Nucleus accumbens (tissue), 56 donors: ENCODE measurements at places on chromosomes 1 and 21.

- no peak for DNase-seq
Observed at GRCh38 chr1:60343736-60344135, 270.2 kb upstream of the C1orf87 start.

DNA sequence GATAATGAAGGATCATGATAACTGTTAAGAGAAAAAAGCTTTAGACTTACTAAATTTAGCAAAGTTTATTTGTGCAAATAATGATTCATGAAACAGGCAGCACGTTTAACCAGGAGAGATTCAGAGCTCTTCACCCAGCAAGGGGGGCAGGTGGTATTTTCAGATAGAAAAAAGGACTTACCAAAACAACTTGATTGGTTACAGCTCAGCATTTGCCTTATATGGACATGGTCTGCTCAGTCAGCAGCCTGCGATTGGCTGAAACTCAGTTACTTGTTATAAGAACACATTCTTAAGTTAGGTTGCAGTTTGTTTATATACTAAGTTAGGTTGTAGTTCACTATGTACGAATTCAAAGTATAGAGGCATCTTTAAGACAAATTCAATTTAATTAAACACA lies 165.6 kb downstream of the DUSP10 start:
- no peak for DNase-seq

GRCh38 chr1:184315254-184315653 lies 71.6 kb upstream of the C1orf21 start:
- DNase-seq: no peak

DNA sequence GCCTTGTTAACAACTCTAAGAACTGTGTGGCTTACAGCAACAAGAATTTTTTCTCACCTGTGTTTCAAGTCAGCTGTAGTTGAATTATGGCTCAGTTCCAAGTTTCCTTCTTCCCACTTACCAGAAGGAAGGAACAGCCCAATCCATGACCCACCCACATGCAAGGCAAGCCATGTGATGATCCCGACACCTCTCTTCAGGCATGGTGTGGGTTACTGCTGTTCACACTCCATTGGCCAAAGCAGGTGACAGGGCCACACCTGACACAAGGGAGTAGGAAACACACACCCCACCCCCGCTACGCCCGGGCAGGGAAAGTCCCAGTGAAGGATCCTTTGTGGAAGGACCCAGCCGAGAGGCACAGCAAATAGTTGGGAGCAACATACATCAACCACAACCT lies 36.3 kb downstream of the KCNJ15 start:
- DNase-seq: no peak

- DNase-seq: no peak
Observed at GRCh38 chr1:74652711-74653139, 20.9 kb downstream of the ERICH3 start.

- DNase-seq: no peak
Observed at GRCh38 chr1:12547586-12548225, 70.3 kb downstream of the DHRS3 start.

GRCh38 chr1:67213164-67213563 lies 46.9 kb downstream of the IL23R start:
- no peak for DNase-seq

- no peak for DNase-seq
Observed at GRCh38 chr1:31479811-31480210, 66.8 kb downstream of the SERINC2 start.

GRCh38 chr1:111419037-111419436 lies 8.5 kb downstream of the OVGP1 start:
- DNase-seq: no peak

- no peak for DNase-seq
Observed at GRCh38 chr1:108972951-108973350, 9.7 kb upstream of the CLCC1 start.

GRCh38 chr1:204465546-204466415 lies 28.8 kb downstream of the PIK3C2B start:
- no peak for DNase-seq

GRCh38 chr21:35150562-35151226 lies 101.6 kb upstream of the RUNX1 start:
- DNase-seq: no peak

DNA sequence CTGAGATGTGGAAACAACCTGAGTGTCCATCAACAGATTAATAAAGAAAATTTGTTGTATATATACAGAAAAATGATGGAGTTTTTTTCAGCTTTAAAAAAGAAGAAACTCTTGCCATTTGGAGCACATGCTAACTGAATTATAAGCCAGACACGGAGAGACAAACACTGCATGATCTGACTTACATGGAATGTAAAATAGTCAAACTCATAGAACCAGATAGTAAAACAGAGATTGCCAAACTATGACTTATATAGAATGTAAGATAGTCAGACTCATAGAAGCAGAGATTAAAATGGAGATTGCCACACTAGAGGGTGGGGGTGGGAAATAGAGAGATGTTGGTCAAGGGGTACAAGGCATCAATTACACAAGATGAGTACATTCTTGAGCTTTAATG lies 1786.6 kb downstream of the PLA2G4A start:
- no peak for DNase-seq

DNA sequence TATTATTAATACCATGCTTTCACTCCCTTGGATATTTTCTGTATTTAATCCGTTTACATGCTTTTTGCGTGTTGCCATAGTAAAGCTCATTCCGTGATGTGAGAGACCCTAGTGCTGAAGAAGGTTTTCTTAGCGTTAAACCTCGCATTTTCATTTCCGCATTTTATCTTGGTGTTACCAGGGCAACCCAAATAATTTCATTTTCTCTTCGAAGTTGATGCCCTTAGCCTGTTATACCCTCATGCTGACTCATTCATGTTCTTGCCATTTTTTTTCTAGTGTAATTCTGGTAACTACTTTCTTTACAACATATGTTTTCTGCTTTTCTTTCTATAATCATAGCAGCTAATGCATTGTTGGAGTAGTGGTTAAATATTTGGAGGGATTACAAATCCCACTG lies 37.2 kb downstream of the LRRC8C start:
- DNase-seq: no peak

DNA sequence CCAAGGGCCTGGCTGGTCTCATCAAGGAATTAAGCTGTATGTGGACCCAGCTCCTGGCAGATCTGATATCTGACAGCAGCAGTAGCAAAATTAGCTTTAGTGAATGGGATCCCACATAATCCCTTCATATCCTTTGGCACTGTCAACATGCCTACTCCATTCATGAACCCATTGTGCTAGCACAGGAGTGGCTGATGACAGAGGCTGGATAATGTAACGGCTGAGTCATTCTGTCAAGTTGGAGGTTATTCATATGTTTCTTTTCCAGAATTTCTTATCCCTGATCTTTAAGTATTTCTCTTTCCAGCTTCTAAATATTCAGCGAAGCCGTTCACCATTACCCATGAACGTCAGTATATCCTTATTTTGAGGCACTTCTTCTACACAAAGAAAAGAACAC lies 84.3 kb downstream of the EXTL2 start:
- peak; percentile 6 for DNase-seq

DNA sequence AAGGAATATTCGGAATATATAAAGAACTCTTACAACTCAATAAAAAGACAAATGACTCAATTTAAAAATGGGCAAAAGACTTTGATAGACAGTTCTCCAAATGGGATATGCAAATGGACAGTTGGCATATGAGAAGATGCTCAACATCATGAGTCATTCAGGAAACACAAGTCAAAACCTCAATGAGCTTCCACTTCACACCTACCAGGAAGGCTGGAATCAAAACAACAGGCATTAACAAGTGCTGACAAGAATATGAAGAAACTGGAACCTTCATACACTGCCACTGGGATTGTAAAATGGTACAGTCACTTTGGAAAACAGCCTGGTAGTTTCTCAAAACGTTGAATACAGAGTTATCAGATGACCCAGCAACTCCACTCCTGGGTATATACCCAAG lies 17.2 kb downstream of the PGBD5 start:
- DNase-seq: no peak

DNA sequence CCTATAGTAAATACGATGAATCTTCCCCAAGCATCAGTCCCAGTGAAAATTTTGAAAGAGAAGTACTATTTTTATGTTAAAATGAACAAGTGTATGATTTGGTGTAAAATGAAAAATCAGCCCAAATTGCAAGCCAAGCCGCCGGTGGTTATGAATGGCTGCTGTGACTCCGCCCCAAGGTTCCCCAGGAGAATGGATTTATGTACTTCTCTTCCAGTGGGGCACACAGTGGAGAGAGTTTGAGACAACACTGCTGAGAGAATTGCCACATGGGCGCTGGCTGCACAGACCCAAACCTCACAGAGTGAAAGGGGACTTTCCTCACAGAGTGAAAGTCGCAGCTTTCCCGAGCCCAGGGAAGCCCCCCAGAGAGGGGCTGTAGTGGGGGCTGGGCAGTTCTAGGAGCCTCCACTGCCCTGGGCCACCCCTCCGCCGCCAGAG lies 24.0 kb downstream of the CDK18 start:
- DNase-seq: no peak

- DNase-seq: no peak
Observed at GRCh38 chr1:202710070-202711045, at the start of gene SYT2. Gene SYT2 (minus strand): TSS chr1:202710454. CDS start chr1:202605772, 104,682 bp downstream.

DNA sequence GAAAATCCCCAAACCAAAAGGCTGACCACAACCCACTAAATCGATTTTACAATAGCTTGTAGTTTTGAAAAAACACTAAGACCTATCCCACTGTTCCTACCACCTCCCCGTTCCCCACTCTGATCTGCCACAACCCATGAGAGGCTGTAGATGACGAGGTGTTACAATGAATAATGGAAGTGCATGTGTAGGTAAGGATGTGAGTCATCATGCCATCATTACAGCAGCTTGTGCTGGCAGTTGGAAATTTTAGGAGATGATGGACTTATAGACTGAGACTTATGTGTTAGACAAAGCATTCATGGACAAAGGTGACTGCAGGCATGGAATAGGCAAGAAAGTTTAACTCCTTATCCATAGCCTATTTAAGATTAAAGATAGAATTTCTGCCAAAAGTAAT lies 184.7 kb upstream of the CACYBP start:
- DNase-seq: no peak

- no peak for DNase-seq
Observed at GRCh38 chr1:15958793-15959192, 17.1 kb downstream of the ZBTB17 start.

DNA sequence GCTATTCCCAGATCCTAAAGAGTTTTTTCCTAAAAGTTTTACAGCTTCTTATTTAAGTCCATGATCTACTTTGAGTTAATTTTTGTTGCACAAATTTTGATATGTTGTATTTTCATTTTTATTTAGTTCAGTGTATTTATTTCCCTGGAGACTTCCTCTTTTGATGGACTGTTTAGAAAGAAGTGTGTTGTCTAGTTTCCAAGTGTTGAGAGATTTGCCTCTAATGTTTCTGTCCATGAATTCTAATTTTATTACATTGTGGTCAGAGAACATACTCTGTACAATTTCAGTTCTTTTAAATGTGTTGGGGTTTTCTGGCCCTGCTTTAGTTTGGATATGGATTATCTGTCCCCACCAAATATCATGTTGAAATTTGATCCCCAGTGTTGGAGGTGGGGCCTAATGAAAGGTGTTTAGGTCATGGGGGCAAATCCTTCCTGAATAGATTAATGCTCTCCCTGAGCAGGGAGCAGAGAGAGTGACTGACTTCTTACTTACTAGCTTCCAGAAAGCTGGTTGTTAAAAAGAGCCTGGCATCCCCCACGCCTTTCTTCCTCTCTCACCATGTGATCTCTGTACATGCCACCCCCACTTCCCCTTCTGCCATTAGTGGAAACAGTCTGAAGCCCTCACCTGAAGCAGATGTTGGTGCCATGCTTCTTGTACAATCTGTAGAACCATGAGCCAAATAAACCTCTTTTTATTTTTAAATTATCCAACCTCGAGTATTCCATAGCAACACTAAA lies 4.6 kb downstream of the CHD1L start:
- DNase-seq: no peak

GRCh38 chr21:34154878-34155277 lies 81.5 kb downstream of the MRPS6 start:
- no peak for DNase-seq

- no peak for DNase-seq
Observed at GRCh38 chr1:40301066-40301465, 16.0 kb downstream of the COL9A2 start.

GRCh38 chr1:21396516-21396915 lies 43.4 kb upstream of the NBPF3 start:
- DNase-seq: no peak

GRCh38 chr1:26478159-26478558 lies 5.9 kb downstream of the HMGN2 start:
- DNase-seq: no peak

GRCh38 chr1:118958937-118959631 lies 29.1 kb downstream of the TBX15 start:
- no peak for DNase-seq

DNA sequence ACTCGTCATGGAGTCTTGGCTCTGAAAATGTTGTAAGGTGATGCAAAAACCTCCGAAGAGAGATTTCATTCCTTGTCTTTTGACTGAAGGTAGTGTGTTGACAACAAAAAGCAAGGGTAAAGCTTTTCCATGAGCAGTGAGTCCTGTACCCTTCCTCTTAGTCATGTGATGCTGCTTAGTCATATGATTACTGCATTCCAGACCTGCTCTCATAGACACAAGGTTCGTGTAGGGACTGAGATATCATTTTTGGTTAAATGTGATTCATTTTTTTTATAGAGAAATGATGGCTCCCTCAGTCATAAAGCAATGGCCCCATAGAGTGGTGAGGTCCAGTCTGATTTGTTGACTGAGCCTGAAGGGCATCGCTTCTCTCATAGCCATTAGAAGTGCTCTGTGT lies 9.2 kb downstream of the KCNJ6 start:
- DNase-seq: no peak

DNA sequence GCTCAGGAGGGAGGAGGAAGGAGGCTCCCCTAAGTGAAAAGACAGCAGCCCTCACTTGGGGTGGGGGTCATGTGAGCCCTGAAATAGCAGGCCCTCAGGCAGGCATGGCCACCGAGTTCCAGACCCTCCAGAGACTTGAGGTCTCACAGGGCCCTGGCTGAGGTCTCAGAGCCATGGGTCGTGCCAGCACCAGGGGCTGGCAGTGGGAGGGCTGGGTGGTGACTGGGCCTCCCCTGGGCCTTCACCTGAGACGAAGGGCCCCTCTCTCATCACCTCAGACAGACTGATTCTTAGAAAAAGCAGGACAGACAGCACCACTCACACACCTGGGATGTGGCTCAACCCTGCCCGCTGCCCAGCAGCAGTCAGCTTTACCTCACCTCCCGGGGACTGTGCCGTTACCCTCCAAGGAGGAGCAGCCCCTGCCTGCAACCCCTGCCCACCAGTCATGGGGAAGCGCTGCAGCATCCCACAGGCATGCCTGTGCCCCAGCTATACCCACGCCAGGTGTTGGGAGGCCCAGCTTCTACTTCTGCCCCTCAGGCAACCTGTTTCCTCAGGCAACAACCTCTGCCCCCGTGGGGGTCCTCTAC lies 42.6 kb upstream of the LRP8 start:
- DNase-seq: no peak

GRCh38 chr1:183886853-183887252 lies 81.9 kb downstream of the RGL1 start:
- no peak for DNase-seq

DNA sequence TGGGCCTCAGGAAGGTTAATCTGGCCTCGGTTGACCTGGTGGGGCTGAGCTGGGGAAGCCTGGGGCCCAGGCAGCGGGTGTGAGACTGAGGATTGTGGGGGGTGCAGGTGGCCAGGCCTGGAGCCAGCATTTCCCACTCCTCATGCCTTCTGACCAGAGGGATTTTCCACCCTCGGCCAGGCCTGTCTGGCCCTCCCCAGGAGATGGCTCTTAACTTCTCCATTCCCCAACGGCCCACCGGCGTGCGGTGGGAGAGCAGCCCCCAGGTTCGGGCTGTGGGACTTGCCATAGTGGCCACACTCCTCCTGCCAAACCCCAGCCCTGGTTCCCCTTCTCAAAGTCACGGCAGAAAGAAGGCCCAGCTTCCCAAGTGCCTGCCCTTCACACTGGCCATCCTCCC lies 126.5 kb upstream of the RUNX3 start:
- DNase-seq: no peak
